ENCODE measurements at places on chromosomes 13 and 19.
A peak's percentile ranks its signal among the peaks of the same experiment; 100 is the strongest.

DNA sequence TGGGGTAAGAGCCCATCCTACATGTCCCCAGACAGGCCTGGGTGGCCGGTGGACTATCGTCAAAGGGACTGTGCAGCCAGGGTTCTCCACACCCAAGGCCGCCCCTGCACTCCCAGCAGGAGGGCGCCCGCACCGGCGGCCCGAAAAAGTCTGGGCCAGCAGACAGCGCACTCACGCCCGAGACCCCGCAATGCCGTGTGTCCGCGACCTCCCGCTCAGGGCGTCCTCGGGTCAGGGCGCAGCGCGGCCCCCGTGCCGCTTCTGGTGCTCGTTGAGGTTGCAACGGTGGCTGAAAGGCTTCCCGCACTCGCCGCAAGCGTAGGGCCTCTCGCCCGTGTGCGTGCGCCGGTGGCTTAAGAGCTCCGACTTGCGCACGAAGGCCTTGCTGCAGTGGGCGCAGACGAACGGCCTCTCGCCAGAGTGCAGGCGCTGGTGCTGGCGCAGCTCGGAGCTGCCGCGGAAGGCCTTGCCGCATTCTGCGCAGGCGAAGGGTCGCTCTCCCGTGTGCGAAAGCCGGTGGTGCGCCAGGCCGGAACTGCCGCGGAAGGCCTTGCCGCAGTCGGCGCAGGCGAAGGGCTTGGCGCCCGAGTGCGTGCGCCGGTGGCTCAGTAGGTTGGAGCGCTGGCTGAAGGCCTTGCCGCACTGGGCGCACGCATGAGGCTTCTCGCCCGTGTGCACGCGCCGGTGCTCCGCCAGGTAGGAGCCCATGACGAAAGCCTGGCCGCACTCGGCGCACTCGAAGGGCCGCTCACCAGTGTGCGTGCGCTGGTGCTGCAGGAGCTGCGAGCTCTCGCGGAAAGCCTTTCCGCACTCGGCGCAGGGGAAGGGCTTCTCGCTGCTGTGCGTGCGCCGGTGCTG is 2.8 kb upstream of the A1BG start:
- no peak for DNase-seq

DNA sequence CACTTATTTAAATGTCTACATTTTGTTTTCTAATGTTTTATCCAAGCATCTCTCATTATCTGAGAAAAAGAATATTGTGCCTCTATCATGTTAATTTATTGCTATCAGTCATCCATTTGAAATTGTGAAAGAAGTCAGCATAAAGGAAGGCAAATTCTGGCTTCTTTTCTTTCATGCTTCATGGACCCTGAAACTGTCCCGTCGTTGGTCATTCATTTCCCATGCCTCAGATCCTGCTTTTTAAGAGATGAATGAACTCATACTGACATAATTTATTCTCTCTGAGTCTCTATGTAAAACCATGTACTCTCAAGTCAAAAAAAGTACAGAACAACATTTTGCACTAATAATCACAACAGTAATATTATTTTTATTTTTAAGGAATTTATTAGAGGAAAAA is 2512.0 kb downstream of the PCDH9 start:
- DNase-seq, result no peak

GRCh38 chr13:34696296-34696695 is 245.8 kb upstream of the NBEA start:
- DNase-seq, result no peak

DNA sequence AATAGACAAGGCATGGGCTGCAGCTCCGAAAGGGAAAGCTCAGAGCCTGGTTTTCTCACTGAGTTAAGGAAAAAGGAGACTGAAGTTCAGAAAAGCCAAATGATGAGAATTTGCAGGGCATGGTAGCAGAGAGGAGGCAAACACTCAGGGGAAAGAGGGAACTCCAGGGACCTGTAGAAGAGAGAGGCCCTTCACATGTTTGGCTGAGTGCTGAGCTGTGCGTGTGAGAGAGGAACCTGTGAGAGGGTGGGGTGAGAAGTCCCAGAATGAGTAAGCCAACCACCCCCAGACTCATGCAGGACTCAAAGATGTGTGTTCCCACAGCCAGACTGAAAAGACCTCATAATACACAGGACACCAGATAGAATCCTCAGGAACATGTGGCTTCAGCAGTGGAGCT is 2.8 kb upstream of the CRYL1 start:
- no peak for DNase-seq

DNA sequence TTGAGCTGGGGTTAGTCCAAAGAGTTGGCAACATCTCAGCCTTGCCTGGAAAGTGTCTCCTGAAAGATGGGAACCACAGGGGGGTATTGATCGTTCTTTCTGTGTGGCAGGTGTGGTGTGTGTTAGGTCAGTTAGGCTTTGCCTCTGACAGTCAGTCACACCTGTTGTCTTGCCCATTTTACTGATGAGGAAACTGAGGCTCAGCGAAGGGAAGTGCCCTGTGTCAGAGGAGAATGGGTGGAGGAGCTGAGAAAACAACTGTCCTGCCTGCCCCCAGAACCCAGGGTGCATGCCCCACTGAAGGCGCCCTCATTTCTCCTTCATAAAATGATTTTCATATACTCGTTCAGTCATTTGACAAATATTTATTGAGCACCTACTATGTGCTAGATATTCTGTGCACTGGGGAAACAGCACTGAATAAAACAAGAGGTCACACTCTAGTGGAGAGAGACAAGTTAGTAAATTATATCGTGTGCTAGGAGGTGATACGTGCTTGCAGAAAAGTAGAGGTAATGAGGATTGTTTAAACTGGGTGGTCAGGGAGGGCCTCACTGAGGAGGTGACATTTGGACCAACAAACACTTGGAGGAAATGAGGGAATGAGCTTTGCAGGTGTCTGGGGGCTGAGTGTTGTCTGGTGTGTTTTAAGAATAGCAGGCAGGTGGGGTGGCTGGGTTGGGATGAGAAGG is 1.6 kb downstream of the FXYD5 start:
- DNase-seq, result no peak

GRCh38 chr13:50731400-50731799 is 112.1 kb downstream of the DLEU7 start:
- DNase-seq, result peak; percentile 56

DNA sequence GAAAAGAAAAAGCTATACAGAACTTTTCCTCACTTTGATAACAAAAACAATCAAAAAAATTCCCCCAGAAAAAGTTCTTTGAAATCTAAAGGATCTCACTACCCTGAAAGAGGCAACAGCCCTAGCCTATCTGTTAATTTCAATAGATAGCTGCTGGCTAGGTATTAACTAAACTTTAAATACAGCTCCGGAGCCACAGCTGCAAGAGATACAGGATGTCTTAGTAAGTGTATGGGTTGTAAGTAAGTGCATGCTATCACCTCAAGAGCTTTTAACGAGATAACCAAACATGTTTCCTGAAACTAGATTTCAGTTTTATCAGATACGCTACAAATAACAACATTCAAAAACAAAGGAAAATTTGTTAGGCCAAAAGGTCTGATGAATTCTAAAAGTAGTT is 148.4 kb downstream of the KLF12 start:
- DNase-seq, result no peak

GRCh38 chr13:27118428-27119054 is 53.1 kb downstream of the USP12 start:
- DNase-seq, result no peak

DNA sequence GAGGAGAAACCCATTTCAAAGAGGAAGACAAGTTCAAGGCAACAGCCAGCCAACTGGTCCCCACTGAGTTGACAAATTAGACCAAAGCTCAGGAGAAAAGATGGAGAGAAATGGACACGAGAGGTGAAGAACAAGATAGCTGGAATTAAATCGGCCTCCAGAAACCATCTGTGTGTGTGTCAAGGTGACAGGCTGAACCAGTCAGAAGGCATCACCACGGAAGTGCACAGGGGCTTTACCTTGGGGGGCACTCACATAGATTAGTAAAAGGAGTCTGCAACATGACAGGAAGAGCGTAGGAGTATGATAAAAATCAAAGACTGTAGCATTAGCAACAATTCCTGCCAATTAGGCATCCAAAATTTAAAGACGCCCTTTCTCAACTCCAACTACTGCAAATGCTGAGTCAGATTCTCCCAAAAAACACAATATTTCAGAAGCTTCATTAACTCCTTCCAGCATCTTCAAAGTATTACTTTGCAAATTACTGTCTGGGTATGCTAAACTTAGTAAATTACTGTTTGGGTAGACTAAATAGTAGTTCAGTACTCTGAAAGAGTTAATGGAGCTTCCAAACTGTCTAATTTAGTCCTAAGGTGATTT is 66.2 kb downstream of the FOXO1 start:
- DNase-seq, result no peak

DNA sequence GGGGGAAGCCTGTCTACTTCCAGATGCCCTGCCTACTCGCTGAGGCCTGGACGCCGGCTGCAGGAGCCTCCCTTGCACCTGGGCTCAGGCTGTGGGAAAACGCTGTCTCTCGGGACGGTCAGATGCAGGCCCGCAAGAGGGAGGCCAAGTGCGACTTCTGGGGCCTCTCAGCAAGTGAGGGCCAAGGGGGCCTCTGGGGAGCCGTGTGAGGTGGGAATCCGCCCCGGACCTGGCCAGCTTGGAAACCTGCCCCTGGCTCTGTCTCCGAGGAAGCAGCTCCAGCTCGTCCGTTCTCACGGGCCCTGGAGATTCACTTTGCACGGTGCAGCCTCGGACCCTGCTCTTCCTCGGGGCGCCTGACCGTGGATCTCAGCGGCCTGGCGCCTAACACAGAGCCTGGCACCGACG is 11.4 kb upstream of the CRTC1 start:
- no peak for DNase-seq

DNA sequence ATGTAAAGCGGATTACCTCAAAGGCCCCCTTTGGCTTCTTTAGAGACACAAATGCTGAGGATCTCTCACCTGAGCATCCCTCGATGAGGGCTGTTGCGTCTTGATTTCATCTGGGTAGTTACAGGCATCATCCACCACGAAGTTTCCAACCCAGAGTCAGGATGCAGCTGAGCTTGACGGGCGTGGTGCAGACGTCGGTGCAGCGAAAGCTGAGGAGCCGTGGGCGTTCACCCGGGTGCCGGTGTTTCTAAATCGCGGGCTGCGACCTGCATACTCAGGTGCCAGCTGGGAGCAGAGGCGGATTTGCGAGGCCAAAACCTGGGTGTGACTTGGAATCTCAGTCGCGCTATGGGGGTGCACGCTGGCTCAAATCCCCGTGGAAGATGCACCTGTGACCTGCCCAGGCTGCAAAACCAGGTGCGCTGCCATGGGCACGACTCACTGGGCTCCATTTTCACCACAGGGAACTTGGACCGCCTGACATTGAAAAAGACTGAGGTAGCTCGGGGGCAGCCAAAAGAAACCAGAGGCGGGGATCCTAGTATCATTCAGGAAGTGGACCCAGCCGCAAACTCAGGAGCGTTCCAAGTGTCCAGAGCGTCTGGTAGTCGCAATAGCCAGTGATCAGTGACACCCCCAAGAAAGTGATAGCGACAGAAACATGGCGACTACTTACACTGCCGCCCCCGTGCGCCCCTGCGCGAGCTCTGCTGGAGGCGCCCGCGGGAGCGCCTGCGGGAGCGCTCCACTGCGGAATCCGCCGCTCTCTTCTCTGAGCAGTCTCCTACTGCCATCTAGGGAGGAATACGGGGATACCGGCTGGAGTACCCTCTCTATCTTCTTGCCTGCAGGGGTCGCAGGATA is 36.4 kb upstream of the IGFL4 start:
- DNase-seq, result peak; percentile 88

DNA sequence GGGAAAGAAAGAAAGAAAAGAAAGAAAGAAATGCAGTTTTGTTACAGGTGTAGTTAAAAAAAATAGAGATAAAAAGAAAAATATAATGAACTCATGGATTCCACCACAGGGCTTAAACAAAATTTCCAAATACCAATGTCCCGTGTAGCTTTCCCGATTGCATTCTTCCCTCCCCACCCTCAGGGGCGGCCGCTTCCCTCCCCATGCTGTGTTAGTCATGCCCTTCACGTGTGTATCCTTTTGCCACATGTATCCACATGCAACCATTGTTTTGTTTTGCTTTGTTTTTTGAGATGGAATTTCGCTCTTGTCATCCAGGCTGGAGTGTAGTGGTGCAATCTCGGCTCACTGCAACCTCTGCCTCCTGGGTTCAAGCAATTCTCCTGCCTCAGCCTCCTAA is 3.6 kb upstream of the KMT5C start:
- peak; percentile 61 for DNase-seq

- DNase-seq, result no peak
Observed at GRCh38 chr13:100175078-100175802, 86.3 kb downstream of the PCCA start.

- no peak for DNase-seq
Observed at GRCh38 chr13:59710416-59710815, 453.3 kb downstream of the DIAPH3 start.

GRCh38 chr13:85520445-85520844 is 278.8 kb downstream of the SLITRK6 start:
- peak; percentile 84 for DNase-seq

- DNase-seq, result no peak
Observed at GRCh38 chr13:110268576-110269185, 38.3 kb downstream of the COL4A1 start.

- DNase-seq, result no peak
Observed at GRCh38 chr19:11227195-11227886, 12.1 kb upstream of the ANGPTL8 start.

DNA sequence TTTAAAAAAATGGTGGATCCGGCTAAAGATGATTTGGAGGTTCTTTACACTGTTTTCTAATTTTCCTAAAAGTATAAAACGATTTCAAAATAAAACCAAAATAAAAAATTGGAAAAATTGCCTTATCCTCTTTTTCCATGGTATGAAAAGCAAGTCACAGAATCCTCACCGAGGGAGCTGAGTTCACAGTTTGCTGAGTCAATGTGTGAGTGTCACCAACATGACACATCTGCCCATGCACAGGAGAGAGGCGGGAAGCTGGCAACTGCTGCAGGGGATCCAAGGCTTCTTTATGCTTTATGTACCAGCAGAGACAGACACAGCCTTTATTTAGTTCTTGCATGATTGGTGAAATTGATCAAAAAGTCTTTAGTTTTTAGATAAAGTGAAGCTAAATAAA is 157.8 kb downstream of the TNFSF13B start:
- no peak for DNase-seq

- no peak for DNase-seq
Observed at GRCh38 chr13:97438856-97439595, 5.1 kb downstream of the RAP2A start.

GRCh38 chr19:2494447-2495129 is 18.7 kb downstream of the GADD45B start:
- peak; percentile 95 for DNase-seq

- DNase-seq, result no peak
Observed at GRCh38 chr19:410243-410781, 1.4 kb upstream of the C2CD4C start.

DNA sequence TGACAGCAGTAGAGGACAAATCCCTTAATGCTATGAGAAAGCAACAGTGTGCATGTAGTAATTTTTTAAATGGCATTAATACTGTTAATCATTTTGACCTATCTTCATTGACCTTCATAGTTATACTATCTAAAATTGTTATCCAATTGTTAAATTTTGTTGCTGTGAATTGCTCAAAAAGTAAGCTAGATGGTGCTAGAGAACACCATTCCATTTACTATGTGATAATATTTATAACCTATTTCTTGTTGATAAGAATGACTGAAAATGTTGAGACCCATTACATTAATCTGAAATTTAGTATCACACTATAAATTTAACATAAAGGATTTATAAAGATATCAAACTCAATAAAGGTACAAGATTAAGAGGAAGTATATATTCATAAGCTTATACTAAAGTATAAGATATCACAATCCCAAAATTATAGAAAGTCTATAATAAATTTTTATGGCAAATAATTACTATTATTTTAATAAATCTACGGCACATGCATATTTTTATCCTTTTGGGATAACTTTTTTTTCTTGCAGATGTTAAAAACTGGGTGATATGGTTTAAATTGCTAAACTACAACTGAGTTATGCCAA is 1573.3 kb downstream of the PCDH9 start:
- peak; percentile 66 for DNase-seq

GRCh38 chr13:74289861-74290773 is 155.9 kb upstream of the KLF12 start:
- DNase-seq, result peak; percentile 81

GRCh38 chr13:24161010-24161775 is 673 bp downstream of the SPATA13 start:
- DNase-seq, result peak; percentile 63

Data from adipocyte (in vitro differentiated cells).